ENCODE measurements at places on chromosomes 5 and 9.

GRCh38 chr9:131067625-131068024 lies 28.7 kb upstream of the AIF1L start:
- no peak for DNase-seq

DNA sequence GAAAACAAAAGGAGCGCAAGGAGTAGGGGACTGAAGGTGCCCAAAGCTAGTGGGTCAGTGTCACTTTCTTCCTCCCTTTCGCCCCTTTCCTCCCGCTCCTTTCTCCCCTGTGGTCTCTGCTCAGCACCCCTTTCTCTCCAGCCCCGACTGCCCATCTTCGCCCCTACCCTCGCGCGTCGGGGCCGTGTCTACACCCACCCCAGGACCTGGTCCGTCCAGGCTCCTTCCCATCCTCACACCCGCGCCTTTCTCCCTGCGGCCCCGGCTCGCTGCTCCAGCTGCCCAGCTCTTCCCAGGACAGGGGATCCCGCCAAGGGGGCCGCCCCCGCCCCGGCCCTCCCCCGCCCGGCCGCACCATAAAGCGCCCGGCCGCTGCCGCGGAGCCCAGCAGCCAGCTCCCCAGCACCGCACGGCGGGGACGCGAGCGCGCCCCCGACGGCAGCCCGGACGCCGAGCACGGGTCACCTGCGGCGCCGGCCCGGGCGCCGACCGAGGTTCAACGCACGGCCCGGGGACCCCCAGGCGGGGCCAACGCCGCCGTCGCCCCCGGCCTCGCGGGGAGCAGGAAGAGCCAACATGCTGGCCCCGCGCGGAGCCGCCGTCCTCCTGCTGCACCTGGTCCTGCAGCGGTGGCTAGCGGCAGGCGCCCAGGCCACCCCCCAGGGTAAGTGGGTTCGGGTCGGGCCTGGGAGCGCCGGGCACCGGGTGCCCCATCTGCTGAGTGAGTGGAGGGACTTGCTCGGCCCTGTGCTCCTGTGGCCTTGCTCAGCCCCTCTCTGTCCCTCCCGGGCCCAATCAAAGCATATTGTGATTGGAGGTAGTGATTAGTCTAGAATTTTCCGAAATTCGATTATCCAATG lies at the start of gene THBS4:
THBS4 (plus strand) TSS at position 387 of the 860 bp plus-strand sequence; CDS start at position 577, 190 bp downstream.
- DNase-seq = no peak

DNA sequence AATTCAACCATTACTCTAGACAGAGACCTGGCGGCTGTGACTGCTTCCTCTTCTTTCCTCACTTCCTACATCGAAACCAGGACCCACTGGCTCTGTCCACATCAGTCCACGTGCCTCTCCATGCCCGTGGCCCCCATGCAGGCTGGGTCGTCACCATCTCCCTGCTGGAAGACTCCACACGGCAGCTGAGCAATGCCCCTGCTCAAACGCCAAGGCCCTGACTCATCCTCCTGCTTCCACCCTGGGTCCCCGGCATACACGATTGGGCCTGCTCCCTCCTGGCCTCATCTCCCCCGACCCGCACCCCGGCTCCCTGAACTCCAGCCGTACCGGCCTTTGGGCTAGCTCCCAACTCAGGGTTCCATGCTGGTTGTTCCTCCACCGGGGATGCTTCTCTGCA lies 67.2 kb upstream of the IER5L start:
- no peak for DNase-seq

GRCh38 chr5:7801891-7802614 lies 48.9 kb downstream of the CFAP90 start:
- DNase-seq = no peak

GRCh38 chr9:25003686-25004085 lies 458.0 kb upstream of the IZUMO3 start:
- no peak for DNase-seq

- DNase-seq = no peak
Measured at GRCh38 chr9:100468041-100468440, 4.9 kb upstream of the TMEFF1 start.

GRCh38 chr5:84585218-84585617 lies 200.5 kb upstream of the EDIL3 start:
- DNase-seq = no peak

- DNase-seq = no peak
Measured at GRCh38 chr9:71121275-71122021, at the start of gene TRPM3. Gene TRPM3 (minus strand): TSS chr9:71121621. CDS start chr9:71121354, 267 bp downstream.

- no peak for DNase-seq
Measured at GRCh38 chr5:54357408-54358058, 47.2 kb upstream of the ARL15 start.

- no peak for DNase-seq
Measured at GRCh38 chr5:89437450-89438435, 554.8 kb upstream of the MEF2C start.

- DNase-seq = no peak
Measured at GRCh38 chr5:40781843-40782409, 16.2 kb downstream of the PRKAA1 start.

DNA sequence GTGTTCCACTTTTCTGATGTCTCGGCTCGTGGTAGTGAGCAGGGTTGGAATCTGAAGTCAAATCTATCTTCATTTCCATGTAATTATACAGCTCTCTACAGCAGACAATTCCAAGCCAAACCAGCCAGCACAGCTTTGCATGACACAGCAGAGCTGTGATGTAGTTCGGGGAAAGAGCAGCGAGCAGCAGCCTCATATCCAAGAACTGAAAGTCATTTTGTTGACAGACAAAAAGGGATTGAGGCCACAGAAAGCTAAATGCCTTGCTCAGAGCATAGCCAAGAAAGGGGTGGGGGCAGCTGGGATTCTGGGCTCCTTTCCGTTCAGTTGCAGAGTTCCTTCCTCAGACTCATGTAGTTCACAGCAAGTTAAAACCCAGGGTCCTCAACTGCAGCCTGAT lies 32.1 kb downstream of the LCP2 start:
- DNase-seq = no peak

DNA sequence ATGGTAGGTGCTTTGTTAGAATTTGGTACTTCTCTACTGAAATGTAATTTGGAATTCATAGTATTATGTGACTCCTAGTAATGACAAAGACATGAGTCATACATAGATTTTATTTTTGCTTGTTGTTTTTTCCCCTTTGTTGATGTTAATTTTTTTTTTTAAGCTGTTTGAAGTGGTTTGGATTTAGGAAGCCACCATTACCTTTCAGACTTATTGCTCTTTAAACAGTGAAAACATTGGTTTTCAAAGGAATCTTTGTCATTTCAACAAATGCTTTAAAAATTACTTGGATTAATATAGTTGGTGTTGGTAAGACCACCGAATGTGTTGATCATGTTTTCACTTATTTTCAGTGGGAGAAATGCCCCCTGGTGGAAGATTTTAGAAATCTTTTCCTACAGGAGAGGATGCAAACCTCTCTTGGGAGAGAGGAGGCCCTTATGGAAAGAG lies 170.1 kb upstream of the PITX1 start:
- DNase-seq = no peak

DNA sequence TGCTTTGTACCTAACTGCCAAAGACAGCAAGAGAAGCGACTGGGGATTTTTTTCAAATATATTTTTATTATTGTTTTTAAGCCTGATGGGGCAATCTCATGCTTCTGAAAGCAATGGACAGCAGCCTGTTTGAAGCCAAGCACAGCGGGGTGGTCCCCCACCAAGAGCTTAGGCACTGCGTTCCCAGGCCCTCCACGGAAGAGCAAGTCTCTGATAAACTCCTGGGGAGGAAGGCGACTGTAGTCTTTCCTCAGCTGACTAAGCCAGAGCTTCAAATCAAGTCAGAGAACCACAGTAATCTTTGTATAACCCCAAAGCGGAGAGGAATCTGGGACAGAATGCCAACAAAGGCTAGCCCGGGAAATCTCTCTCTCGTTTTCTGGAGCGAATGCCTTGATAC lies 54.4 kb downstream of the ARSB start:
- DNase-seq = no peak

DNA sequence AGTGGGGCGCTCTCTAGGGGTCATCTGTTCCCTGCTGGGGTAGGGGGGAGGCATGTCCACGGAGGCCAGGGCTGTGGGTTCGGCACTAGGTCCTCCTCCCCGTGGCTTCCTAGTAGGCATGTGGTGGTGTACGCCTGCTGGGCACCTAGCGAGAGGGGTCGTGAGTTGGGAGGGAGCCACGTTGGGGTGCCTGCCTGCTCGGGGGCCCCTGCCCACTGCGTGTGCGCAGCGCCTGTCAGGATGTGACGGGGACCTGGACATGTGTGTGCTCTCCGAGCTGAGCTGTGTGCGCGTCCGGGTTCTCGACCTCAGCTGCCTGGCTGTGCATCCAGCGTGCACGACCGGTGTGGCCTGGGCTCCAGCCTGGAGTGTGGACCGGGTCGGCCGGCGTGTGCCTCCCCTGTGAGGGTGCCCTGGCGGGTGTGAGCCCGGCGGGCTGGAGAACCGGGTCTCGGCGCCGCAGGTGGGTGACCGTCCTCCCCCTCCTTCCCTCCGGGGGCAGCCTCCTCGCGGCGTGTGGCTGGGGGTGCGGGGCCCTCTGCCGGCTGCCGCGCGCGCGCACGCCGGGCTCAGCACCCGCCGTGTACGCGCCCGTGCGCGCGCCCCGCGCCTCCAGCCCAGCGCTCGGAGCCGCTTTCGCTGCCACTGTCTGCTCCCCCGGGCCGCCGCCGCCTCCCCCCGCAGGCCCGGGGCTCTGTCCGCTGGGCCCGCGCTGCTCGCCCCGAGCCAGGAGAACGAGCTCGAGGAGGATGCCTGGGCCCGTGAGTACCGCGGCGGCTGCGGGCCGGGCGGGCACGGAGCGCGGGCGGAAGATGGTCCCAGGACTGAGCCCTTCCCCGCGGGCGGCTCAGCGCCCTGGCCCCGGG lies at the start of gene PRR7:
PRR7 (plus strand) TSS at position 615 of the 866 bp plus-strand sequence. CDS start 8,254 bp downstream, outside the sequence.
- peak; percentile 58 for DNase-seq

DNA sequence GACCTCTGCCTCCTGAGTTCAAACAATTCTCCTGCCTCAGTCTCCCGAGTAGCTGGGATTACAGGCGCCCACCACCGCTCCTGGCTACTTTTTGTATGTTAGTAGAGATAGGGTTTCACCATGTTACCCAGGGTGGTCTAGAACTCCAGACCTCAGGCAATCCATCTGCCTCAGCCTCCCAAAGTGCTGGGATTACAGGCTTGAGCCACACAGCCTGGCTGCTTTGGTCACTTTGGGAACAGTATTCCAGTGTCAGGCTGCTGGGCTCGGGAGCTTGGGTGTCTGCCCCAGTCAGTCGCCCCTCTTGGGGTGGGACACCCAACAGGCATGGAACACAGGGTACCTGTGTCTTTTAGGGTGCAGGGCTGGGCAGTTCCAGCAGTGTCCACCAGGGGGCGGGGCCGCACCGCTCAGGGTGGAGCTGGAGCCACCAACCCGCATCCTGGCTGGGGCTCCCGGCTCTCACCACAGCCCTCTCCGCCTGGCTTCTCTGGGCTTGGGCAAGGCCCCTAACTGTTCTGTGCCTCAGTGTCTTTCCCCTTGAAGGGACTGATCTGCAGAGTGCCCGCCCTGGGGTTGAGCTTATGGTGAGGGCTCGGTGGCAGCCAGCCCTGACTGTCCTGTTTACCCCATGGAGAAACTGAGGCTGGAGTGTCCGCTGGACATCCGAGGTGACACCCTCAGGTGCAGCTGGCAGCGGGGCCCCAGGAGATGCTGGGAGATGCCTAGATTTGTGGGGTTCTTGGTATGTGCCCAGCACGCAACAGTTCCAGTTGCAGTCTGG lies 6.4 kb upstream of the RNU6ATAC start:
- no peak for DNase-seq

- no peak for DNase-seq
Measured at GRCh38 chr5:56048124-56048523, 53.4 kb upstream of the IL6ST start.

GRCh38 chr5:142982821-142983200 lies 212.6 kb downstream of the ARHGAP26 start:
- DNase-seq = no peak

GRCh38 chr5:6359555-6360322 lies 18.6 kb downstream of the MED10 start:
- no peak for DNase-seq

DNA sequence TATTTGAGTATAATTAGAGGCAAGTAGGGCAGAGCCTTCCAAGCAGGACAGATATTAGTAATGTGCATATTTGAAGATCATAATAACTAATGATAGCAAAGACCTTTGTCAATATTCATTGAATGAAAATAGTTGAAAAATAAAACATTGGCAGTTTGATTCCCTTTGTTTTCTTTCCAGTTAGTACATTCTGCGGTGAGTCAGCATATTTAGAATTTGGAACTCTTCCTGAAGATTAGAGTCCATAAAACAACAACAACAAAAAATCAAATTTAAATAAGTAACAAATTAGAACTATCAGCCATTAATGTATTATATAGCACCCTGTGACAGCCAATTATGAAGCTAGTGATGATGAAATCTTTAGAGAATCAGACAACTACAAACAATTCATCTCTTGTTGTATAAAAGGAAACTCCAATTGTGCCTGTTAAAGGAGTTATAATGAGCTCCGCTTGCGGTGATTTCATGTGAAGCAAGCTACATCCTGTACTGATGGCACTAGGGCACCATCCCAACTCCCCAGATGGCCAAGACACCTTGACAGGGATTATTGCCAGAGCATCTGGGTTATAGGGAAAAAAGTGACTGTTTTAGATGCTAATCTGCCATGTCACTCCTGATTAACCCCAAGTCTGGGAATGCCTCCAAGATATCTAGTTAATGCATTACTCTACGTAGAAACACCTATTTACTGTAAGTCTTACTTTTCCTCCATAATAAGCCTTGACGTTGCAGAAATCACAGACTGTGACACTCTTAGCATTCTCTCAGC lies 6.8 kb downstream of the IFNA8 start:
- no peak for DNase-seq

GRCh38 chr9:95874989-95875304 lies 544 bp upstream of the ERCC6L2 start:
- DNase-seq = peak; percentile 57

DNA sequence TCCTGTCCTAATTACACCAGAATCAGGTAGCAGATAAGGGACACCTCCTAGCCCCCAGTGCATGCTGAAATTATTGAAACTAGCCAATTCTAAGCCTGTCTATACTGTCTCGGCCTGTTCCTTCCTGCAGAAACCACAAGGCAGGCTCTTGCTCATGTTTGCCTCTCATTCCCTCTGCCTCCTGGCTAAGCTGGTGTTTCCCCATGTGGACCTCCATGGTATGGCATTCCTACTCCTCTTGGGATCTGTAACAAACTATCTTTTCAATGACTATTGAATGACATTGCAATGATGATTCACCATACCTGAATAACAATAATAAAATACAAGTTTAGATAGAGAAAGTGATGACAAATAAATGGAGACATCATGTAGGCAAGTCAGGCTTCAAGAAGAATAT lies 35.6 kb upstream of the ADAMTS16 start:
- no peak for DNase-seq

DNA sequence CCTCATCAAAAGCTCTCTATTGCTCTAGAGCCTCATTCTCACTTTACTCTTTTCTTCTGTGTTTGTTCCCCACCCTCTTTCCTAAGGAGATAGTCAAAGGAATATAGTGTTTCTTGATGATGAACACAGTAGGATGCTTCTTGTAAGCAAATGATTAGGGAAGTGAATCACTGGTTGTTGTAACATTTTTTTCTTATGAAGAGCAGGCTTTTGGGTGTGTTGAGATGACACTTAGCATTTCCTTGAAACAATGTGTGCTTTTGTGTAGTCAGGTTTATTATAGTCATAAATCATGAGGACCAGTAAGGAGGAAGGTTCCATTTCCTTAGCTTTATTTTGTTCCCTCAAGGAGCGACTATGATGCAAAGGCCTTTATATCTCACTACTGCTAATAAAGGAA lies 1991.3 kb upstream of the C9orf72 start:
- DNase-seq = no peak

Measured in activated CD4-positive, alpha-beta T cell treated with anti-CD3 and anti-CD28 coated beads, Interleukin-2, amount 50 U/mL, for 4 hours (primary cell).